Umbilical cord (tissue), 2 donors: ENCODE measurements at places on chromosomes 5 and 9. TPM values are rescaled to one million over a fixed set of nuclear protein-coding genes. Genes with fewer than 3 reads are reported as not detected.

PCDHA10 gene
- 2.6 TPM for total RNA-seq

- peak; percentile 78 for DNase-seq
Observed at GRCh38 chr9:90025816-90026215, 421.0 kb downstream of the GADD45G start.

DNA sequence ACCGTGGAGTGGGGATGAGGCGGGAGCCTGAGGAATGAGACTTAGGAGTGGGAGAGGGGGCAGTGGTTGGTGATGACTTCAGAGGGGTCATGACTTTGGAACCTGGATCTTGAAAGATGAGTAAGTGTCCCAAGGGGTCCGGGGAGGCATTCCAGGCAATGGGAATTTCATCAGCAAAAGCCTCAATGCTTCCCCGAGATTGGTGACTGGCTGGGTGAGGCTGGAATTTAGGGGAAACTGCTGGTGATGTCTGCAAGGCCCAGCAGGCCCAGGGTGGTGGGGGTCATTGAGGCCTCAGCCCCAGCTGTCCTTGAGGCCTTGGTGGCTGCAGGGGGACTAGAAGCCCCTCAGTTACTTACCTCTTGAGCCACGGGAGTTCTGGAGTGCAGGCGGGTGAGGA lies 7.5 kb downstream of the NDST1 start:
- no peak for DNase-seq

PCDHGA7 gene
- total RNA-seq = 7.0 TPM

- DNase-seq = no peak
Observed at GRCh38 chr9:129282272-129282671, 104.2 kb upstream of the IER5L start.

NDUFS4 gene
- total RNA-seq = 71.3 TPM

DNA sequence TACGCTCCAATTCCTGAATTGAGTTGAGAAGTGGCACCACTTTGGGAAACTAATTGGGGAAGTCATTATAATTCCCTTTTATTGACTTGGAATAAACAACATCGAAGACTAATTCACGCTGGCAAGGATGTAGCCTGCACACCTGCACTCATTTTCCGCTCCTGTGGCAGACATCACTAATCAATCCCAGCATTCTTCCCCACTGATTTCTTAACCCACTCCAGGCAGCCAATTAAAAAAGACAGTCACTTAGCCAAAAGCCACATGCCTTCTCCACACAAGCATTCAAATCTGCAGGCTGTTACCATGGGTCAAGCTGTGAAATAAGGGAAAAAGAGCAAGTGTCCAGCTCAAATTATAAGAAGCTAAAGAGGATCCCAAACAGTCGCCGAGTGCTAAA lies 68.2 kb upstream of the HRH2 start:
- no peak for DNase-seq

- peak; percentile 96 for DNase-seq
Observed at GRCh38 chr9:109742776-109743348, 37.1 kb upstream of the PALM2AKAP2 start.

GABRA1 gene
- 2.9 TPM for total RNA-seq

GRCh38 chr9:131386281-131386680 lies 7.6 kb upstream of the PRRC2B start:
- no peak for DNase-seq

- no peak for DNase-seq
Observed at GRCh38 chr5:11013793-11014192, 252.8 kb upstream of the DAP start.

- DNase-seq = no peak
Observed at GRCh38 chr5:180097163-180097894, 25.8 kb upstream of the RNF130 start.

DBH gene
- total RNA-seq = 0.72 TPM

DNA sequence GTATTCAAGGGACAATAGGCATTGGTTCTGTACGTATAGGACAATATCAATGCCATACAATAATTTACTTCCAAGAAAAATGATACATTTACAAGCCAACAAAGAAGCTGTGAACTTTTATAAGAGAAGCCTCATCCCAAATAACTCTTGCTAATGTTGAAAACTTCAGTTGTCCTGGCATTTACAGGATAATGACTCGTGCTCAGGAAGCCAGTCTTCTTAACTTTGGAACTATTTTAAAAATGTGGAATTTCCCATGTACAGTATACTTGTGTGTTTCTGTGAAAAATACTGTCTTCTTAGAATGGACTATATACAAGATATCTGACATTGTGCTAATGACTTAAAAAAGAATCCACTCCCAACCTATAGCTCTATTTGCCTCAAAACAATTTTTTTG lies 1479.3 kb upstream of the CDH9 start:
- no peak for DNase-seq

- no peak for DNase-seq
Observed at GRCh38 chr5:72501488-72501887, 5.7 kb downstream of the ZNF366 start.

DNA sequence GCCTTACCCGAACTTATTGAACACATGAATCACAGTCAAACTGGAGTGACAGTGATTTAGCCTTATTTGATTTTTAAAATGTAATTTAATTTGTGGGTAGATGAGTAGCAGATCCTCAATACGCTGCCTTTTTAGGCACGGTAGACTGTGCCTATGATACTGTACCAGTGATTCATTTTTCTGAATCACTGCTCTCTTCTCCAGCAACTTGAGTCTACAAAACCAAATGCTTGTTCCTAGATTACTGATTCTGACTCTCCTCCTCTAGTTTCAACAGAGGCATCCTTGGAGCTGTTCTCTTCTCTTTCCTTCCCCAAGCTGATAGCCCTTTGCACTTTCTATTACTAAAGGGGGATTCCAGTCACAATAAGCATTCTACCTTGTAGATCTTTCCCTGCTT lies 94.3 kb upstream of the IL7R start:
- DNase-seq = no peak

DNA sequence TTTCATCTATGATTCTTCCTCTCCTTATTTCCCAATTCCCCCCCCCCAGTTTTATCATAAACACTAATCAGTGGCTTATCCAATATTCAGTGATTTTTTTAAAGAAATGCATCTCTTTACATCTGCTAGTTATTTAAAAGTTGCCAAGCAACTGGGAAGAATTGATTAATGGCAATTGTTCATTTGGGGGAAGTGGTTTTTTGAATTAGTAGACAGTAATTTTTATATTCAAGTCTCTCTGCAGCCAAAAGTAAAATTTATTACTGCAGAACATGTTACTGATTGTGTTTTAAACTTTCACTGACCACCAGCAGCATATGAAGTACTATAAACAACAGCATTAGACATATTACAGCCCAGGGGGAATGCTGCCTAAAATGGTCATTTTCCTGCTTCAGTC lies 308.8 kb upstream of the NREP start:
- DNase-seq = no peak

ARL14EPL gene
- total RNA-seq = 1.9 TPM

CAMK4 gene
- total RNA-seq = 12.0 TPM

GPR107 gene
- total RNA-seq = 53.7 TPM

DNA sequence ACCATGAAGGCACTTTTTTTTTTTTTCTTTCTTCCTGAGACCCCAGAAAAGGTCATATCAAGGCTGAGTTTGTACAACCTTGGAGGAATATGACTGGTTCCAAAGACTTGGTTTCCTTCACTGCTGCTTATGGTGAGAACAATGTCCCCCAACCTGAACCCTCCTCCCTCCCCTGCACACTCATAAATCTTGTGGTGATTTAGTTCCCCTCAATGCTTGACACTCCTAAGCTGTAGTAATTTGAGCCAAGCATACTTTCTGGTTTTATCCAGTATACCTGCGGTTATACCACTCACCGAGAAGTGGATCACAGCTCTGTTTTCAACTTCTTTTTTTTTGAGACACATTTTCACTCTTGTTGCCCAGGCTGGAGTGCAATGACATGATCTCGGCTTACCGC lies 149.9 kb upstream of the KLF4 start:
- DNase-seq = no peak

DNA sequence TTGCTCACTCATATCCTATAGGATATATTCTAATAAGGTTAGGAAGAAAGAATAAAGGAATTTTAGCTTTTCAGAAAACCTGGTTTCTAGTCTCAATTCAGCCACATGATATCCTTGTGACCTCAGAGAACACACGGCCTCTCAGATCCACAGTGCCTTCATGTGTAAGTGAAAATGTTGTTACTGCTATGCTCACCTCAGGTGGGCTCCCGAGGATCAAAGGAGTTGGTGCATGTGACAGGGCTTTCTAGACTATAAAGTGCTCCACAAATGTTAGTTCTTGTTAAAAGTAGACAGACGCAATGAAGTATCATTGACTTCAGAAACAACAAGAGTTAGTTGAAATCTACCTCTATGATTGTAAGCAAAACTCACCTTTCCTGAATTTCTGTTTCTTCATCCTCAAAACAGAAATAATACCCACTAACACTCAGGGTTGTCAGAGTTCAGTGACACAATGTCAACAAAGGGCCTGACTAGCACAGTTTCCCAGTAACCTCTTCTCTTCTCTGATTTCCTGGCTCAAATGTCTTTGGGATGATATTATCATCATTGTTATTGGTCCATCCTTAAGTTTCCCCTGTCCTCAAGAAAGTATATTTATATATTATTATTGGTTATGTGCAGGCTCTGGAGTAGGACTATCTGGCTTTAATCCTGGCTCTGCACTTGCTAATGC lies 36.0 kb upstream of the MAN2A1 start:
- no peak for DNase-seq

STC2 gene
- total RNA-seq = 34.2 TPM

GRCh38 chr5:132243366-132243977 lies 14.0 kb upstream of the PDLIM4 start:
- DNase-seq = no peak

DNA sequence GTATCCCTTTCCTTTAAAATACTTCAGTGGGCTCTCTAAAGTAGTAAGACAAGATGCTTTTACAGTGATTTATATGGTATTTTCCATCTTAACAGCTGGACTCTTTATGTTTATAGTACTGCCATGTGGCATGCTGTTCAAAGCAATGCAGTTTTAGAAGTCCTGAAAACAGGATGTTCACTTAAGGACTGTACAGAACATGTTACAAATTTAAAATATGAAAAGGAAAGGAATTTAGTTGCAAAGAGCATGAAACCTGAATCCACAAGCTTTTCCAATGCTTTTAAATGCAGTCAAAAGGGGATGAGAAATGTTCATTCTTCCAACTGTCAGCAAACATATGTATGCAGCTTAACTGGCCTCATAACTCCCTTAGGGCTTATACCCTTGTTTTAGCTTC lies 580.2 kb downstream of the EFNA5 start:
- peak; percentile 93 for DNase-seq

DNA sequence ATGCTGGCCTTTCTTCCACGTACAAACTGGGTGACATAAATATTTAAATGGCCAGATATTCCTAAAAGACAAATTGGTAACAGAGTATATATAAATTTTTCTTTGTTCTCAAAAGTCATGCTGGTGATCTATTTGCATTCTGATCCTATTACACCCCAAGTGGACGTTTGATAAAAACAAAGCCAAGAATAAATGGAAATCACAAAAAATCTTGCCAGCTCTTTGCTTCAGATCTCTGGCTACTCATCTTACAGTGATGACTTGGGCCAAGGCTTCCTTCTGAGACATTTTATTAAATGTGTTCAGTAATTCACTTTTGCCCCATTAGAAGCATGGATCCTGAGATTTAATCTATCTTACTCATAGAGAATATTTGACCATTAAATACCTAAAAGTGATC lies 444.3 kb upstream of the PIK3R1 start:
- no peak for DNase-seq

CMBL gene
- total RNA-seq = 3.9 TPM

- DNase-seq = peak; percentile 76
Observed at GRCh38 chr9:130535818-130536521, 43.4 kb upstream of the FUBP3 start.

SEMA5A gene
- 24.8 TPM for total RNA-seq

GRCh38 chr5:75236322-75237316 lies at the start of gene ANKRD31:
TSS of gene ANKRD31 (minus strand) at chr5:75236878. CDS start at chr5:75236686, 192 bp downstream.
- DNase-seq = peak; percentile 89

GRCh38 chr5:9188131-9188530 lies 357.7 kb downstream of the SEMA5A start:
- DNase-seq = no peak

GRCh38 chr9:137385061-137385655 lies 37.8 kb downstream of the EXD3 start:
- no peak for DNase-seq

DNA sequence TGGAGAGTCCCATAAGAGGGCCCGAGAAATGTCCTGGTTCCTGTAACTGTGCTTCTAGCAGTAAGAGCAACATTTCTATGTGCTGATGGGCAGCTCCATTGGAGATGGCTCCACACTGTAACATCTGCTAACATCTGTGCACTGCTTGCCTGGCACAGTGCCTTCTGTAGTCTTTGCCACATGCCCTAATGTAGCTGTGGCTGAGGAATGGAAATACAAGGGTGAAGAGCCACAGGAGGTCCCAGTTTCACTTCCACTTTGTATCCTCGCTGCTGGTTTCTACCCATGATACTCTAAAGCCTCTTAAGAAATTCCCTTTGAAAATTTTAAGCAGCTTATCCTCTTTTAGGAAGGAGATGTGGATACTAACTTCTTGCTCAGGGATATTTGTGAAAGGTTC lies 97.4 kb downstream of the HOMER1 start:
- peak; percentile 10 for DNase-seq

- DNase-seq = no peak
Observed at GRCh38 chr5:111232311-111233051, 8.3 kb downstream of the CAMK4 start.

DNA sequence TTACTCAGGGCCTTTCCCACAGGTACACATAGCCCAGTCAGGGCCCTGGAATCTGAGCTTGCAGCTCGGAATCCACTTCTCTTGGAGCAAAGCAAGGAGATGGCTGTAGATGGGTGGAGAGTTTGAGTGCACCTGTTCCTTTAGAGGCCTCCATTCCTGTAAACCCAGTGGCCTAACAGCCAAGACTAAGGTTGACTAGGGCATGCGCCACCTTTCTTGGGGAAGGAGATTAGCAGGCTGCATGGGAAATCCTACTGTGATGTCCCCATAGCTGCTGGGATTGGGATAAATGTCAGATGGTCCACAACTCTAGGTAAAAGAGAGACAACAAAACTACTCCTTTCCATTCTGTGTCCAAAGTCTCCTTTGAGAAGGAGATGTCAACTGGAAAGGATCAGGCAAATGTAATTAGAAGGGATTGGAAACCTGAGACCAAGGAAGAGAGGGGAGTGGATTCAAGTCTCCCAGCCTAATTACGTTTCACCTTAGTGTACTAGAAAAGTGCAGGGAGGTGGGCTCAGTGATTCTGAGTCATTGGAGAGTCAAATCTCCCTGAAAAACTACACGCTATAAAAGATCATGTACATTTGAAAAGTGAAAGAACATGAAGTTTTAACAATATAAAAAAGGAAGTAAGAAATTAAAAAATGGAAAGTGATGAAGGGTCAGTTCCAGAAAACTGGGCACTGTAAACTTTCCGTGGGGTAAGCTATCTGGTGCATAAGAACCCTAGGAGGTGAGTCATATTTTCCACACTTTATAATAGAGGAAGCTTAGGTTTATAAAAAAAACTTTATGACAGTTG lies 104.2 kb downstream of the SEC61B start:
- no peak for DNase-seq

IFNA7 gene
- total RNA-seq = 4.8 TPM

PCDHB14 gene
- total RNA-seq = 12.3 TPM

GRCh38 chr5:123945548-123945947 lies 433.6 kb downstream of the CSNK1G3 start:
- DNase-seq = no peak

RNF183 gene
- 3.4 TPM for total RNA-seq

ARSI gene
- 15.9 TPM for total RNA-seq
